NCI-H345 (cell line): ENCODE measurements at places on chromosomes 13 and 19.
A peak's percentile ranks its signal among the peaks of the same experiment; 100 is the strongest.

- peak; percentile 1 for DNase-seq
Observed at GRCh38 chr13:49584771-49585182, 581 bp downstream of the RCBTB1 start.

DNA sequence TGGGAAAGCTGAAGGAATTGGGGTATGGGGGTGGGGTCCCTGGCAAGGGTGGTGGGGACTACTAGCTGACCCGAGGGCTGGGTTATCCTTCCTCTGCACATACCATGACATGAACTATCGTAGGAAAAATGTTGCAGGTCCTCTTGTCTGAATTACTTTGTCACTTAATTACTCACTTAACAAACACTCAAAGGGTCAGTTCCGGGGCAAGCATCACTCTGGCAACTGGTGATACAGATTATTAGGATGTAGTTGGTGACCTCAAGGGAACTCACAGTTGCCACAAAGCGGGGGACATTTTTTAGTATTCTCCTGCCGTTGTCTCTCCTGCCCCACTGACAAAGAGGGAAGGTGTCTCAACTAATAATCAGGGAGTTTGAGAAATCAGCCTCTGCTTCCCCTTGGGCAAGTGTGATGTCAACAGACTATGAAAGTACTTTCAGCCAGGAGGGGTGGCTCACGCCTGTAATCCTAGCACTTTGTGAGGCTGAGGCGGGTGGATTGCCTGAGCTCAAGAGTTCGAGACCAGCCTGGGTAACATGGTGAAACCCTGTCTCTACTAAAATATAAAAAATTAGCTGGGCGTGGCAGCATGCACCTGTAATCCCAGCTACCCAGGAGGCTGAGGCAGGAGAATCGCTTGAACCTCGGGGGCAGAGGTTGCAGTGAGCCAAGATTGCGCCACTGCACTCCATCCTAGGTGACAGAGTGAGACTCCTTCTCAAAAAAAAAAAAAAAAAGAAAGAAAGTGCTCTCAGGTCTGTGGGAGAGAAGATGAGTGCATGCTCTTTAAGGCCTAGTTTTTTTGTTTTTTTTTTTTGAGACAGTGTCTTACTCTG, 10.3 kb downstream of the DNAJB1 start:
- DNase-seq: no peak

DNA sequence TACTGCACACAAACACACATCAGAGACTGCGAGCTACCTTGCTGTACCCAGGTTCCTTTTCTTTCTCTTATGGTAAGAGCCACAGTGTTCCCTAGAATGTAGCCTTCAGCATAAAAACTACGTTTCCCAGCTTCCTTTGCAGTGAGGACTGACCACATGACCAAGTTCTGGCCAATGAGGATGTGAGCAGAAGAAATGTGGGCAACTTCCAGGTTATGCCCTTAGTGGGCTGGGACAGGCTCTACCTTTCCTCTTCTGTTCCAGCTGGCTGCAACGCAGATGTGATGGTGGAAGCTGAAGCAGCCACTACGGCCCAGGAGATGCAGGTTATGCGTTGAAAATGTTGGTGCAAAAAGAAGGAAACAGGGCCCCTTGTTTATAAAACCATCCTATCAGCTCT, 27.5 kb downstream of the VRK3 start:
- no peak for DNase-seq

DNA sequence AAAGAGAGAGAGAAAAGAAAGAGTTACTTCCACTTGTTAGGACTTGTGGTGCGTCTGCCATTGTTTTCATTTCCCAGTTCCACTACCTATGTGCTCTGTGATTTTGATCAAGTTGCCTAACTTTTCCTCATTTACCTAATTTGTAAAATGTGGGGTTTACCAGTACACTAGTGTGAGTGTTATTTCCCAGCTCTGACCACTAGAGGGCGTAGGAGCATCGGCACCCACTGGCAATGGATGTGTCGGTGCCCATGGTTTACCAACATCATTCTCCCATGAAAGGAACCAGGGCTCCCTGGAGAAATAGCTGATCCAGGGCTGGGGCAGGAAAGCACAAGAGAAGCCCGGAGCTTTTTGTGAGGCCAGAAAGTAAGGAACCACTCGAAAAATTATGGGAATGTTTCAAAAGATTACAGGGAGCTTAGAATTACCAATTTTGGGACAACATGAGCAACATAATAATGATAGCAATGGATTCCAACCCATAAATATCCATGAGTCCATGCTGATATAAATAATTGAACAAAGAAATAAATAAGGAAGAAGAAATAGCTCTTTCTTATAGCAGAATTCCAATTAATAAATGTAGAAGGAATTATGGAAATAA, 15.1 kb upstream of the CEACAM4 start:
- peak; percentile 63 for DNase-seq

DNA sequence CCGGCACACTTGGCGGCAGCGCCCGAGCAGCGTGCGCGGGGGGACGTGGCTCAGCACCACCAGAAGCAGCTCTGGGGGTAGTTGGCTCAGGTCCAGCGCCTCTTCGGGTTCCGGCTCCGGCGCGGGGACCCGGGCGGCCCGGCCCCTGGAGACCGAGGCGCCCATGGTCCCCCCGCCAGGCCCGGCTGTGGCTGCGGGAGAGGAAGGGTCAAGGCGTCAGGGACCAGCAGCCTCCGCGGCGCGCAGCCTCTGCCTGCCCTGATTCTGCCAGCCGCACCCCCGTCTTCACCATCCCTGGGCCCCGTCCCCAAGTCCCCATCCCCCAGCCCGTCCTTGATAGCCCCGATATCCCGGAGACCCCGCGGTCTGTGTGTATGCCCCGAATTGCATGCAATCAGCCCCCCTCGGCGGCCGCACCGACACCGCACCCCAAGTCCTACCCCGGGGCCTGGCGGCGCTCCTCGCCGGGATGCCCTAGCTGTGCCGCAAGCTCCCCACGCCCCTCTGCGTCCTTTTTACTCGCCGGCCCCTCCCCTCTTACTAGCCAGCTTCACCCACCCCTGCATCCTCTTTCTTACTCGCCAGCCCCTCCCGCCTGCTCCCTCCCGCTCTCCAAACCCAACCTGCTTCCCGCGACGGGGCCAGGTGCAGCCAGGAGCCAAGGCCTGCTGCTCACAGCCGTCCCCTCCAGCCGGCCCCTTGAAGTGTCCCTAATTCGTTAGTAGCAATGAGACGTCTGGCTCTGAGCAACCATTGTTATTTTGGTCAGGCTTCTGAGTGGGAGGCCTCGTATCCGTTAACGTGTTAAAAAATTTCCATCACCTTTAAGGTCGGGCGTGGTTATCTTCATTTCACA, at the start of gene FBXO27:
FBXO27 (minus strand) TSS at position 487 of the 856 bp plus-strand sequence; CDS start at position 165, 322 bp downstream.
- peak; percentile 95 for DNase-seq

GRCh38 chr13:110813646-110814624, 100.4 kb downstream of the ING1 start:
- no peak for DNase-seq

GRCh38 chr19:30391052-30391451, 18.9 kb downstream of the ZNF536 start:
- DNase-seq: no peak

DNA sequence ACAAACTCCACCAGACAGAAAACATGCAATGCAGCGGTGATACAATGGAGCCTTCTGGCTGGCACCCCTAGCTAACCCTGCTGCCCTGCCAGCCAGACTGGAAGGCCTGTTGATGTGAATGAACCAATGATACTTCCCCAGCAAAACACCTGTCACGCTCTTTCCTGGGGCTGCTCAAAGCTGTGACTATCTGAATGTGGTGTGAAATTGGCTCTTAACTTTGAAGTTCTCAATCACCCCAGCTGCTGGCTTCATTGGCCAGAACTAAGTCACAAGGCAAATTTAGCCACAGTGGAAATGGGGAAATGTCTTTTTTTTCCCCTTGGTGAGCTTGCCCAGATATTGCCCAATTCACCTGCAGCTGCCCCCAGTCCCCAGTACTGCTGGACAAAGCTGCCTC, 147.3 kb downstream of the SLC7A1 start:
- no peak for DNase-seq

- no peak for DNase-seq
Observed at GRCh38 chr13:36131931-36132297, 732 bp upstream of the DCLK1 start.

GRCh38 chr13:30712536-30713532, 22.5 kb upstream of the ALOX5AP start:
- DNase-seq: no peak

DNA sequence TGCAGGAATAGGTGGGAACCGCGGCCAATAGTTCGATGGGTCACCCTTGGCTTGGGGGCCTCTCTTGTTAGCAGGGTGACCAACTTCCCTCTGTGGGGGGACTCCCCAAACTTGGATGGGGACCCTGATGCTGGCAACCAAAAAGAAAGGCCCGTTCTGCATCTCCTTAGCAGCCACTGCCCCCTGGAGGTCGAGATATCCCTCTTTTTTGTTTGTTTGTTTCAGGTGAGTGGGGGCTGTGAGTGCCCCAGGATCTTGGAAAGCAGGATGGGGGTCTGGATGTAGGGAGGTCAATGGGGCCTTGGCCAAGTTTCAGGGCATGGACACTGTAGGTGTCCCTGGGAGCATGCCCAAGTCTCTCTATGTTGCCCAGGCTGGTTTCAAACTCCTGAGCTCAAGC, 7.7 kb upstream of the CRTC1 start:
- no peak for DNase-seq

GRCh38 chr13:44272692-44273091, 100.9 kb upstream of the SERP2 start:
- DNase-seq: no peak

GRCh38 chr13:62635161-62635560, 1219.5 kb upstream of the PCDH20 start:
- no peak for DNase-seq

GRCh38 chr19:18519962-18520847, 1.7 kb downstream of the ELL start:
- DNase-seq: no peak

GRCh38 chr13:24284889-24285565, 24.4 kb upstream of the C1QTNF9 start:
- no peak for DNase-seq

DNA sequence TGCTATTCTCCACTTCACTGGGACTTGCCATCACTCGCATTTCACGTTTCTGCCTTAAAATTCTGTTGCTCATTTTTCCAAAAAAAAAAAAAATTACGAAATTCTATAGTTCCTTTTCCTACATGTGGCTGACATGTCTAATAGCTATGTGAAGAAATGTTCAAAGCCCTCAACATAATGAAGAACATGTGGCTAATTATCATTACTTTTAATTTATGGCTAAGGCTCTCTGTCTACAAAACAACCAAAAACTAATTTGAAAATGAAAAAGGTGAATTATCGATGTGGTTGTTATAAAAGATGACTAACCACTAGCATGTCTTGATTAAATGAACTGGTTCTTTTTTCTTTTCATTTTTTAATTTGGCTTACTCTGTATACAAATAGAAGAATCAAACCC, 940.0 kb downstream of the EFNB2 start:
- DNase-seq: no peak

GRCh38 chr19:40139533-40140287, 49.0 kb upstream of the ZNF780A start:
- peak; percentile 80 for DNase-seq

DNA sequence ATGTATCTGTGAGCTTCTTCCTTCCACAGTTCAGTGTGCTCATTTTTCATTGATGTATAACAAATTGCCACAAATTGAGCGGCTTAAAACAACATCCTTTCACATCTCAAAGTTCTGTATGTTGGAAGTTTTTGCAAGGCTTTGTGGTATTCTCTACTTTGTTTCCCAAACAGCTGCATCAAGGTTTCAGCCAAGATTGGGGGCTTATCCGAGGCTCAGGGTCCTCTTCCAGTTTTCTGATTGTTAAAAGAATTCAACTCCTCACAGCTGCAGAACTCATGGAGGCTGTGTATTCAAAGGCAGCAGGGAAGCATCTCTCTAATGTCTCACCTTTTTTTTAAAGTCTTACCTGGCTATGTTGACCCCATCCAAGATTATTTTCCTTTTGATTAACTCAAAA, 1369.8 kb downstream of the PCDH9 start:
- DNase-seq: no peak

GRCh38 chr19:29084266-29084665, 128.7 kb downstream of the UQCRFS1 start:
- DNase-seq: no peak

DNA sequence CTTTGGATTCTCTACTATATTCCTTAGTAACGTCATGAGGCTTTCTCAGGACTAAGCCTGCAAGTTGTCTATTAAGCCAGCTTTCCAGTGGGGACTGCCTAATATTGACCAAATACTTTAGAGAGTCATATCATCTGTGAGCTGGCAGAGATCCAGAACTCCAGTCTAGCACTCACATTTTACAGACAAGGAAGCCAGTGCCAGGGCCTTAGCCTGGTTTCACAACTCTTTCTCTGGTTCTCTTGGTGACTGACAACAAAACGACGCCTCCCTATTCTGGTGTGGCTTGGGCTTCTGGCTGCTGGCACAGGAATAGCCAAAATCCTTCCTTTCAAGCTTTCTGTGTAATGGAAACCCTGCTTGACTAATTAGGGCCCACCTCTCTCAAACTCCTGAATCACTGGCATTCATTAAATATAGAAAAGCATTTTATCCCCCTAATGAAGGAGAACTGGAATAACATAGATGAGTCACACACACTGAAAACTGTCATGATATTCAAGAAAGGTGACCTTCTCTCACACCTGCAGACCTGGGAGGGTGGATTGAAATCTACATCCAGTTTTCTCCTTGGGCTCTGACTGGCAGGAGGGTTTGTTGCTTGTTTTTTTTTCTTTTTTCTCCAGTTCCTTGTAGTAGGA, 75.2 kb upstream of the UBL3 start:
- DNase-seq: peak; percentile 76

DNA sequence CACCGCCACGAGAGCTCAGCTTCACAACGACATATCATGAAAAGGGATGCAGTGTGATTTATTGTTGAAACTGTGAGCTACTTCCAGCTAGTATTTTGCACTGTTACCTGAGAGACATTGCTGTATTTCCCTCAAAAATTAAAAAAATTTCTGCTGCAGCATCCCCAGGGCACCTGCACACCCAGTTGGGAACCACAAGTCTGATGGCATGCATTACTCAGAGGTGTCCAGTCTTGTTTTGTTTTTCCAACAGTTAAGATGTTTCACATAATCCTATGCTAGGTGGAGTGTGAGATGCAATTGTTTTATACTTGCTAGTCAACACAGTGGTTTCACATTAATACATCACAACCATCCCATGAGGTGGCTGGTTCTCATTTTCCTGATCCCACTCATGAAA, 285.2 kb downstream of the SHISA2 start:
- DNase-seq: no peak

- DNase-seq: no peak
Observed at GRCh38 chr13:30339738-30340330, 32.5 kb upstream of the KATNAL1 start.

DNA sequence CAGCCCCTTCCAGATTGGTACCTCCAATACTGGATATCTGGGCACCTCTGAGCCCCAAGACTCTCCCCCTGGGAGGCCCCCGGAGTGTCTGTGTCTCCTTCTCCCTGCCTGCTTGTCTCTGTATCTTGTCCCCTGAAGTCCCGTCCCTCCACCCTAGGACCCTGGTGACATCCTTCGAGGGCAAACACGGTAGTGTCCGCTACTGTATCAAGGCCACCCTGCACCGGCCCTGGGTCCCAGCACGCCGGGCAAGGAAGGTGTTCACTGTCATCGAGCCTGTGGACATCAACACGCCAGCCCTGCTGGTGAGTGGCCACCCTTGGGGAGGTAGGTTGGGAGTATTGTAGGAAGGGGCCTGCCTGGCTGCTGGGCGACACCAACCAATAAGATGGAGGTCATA, 844 bp downstream of the ARRDC2 start:
- DNase-seq: no peak

- peak; percentile 87 for DNase-seq
Observed at GRCh38 chr13:97445522-97446187, 11.7 kb downstream of the RAP2A start.
